Left lung (tissue), 14 donors: ENCODE measurements at places on chromosomes 1 and 21. TPM values are rescaled to one million over a fixed set of nuclear protein-coding genes. Genes with fewer than 3 reads are reported as not detected.

GRCh38 chr1:54260810-54261209 is 60.8 kb downstream of the MRPL37 start:
- no peak for DNase-seq

DNA sequence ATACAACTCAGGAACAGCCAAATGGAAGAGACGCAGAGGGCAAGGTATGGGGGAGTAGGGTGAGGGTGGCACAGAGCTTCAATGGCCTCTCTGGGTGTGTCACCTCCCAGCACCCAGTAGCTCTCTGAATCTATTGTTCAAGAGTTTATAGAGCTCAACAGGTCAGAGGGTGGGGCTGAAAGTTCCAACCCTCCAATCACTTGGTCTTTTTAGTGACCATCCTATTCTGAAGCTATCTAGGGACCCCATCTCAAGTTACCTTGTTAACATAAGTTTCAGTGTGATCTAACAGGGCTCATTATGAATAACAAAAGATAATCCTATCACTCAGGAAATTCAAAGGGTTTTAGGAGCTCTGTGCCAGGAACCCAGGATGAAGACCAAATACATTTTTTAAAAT is 31.2 kb upstream of the ZNF697 start:
- no peak for DNase-seq

- no peak for DNase-seq
These were observed 1886.9 kb downstream of the NCAM2 start for GRCh38 chr21:22885079-22885478.

Gene TSTD1
- 41.0 TPM for polyA plus RNA-seq

DNA sequence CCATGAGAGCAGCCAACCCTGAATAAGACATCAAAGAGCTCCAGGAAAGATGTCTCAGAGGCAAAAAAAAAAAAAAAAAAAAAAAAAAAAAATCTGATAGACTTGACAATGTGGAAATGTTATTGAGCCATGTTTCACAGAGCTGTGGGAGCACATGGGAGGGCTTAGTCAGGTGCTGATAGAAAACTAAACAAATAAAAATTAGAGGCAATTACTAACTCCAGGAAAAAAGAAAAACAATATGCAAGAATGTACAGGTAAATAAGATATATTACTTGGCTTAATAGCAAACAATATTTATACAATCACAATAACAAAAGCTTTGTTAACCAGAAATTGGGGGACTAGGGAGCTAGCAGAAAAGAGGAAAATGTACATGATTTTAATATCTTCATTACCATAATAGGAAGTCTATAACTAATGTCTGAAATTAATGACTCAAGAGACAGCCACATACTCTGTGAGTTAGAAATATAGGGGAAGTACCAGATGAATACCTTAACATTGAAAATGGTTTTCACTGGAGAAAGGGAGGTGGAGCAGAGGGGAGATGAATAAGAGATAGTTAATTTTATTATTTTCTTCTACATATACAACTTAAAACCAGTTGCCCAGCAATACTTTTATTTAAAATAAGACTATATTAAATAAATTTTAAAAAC is 16.9 kb upstream of the RGS16 start:
- no peak for DNase-seq

DNA sequence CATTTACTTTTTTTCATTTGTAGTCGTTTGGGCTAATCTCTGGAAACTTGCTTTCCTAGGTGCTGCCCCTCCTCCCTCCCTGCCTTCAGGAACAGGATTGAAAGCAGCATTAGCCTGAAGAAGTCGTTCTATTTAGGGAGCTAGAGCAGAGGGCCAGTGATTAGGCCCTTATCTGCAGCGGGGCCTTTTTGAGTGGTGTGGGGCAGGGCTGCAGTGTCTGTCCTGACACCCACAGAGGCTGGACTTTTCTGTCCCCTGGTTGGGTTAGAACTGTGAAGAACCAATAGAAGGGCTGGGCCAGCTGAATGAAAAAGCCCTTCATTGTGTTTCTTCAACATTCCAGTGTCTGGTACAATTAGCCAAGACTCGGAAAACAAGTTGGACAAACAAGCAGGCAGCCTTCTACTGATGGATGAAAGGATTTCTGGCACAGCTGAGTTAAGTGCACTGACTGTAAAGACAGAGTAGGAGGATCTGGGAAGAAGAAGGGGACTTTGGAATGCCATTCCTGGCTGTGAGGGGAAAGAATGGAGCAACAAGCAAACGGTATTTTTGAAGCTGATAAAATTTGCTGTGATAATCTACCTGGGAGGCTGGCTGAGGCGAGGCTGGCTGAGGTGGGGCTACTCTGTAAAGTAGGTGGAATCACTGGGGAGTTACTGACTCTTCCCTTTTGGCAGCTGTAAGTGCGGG is 9.7 kb downstream of the MACF1 start:
- DNase-seq: no peak
